ENCODE measurements at places on chromosomes 6 and 20. TPM values are rescaled to one million over a fixed set of nuclear protein-coding genes. Genes with fewer than 3 reads are reported as not detected.

Gene HLA-DPA1
- 1.8 TPM for total RNA-seq

Gene C6orf58
- 0.82 TPM for total RNA-seq

Gene EPHA7
- 35.8 TPM for total RNA-seq

Gene NKX2-4
- total RNA-seq, result not detected

Gene TXLNB
- total RNA-seq, result 0.61 TPM

Gene DNAH8
- total RNA-seq, result 0.39 TPM

Gene CCN2
- total RNA-seq, result 24.2 TPM

Gene BMP6
- 0.44 TPM for total RNA-seq

Gene ARHGAP18
- 3.6 TPM for total RNA-seq

Gene NKAPL
- total RNA-seq, result not detected

Gene DOK5
- total RNA-seq, result 4.1 TPM

DNA sequence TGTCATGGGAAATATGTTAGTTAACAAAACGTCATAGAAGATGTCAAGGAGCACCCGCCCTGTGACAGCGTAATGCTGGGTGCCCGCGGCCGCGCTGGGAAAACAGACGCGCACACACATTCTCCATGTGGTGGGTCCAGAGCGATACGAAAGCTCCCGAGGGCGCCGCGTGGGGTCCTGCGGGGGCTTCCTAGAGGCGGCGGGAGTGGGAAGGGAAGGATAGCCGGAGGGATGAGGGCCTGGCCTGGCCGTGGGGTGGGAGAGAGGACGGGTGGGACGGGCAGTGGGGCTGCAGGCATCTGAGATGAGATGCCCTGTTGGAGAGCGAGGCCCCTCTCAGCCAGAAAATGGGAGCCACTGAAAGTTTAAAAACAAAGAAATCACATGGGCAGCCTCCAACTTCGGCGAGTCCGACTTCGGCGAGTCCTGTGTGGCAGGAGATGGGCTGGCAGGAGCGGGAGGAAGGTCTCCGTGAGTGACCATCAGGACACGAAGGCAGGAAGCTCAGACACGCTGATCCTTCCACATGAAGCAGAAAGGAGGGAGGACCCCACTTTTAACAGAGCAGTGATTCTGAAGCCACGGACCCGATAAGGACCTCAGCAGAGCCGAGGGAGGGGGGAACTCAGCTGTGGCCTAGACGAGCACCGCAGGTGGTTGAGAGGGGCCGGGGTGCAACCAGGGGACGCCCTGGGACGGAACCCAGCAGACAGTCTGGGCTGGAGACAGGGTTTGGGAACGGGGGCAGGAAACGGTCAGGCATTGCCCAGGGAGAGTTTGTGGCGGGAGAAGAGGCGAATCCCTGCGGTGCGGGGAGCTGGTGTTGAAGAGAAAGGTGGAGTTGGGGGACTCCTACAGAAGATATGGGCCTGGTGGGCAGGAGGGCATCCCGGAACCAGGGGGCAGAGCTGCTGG is 114.1 kb upstream of the FRMD1 start:
- no peak for DNase-seq

GRCh38 chr6:166008441-166009369 is 158.9 kb downstream of the TBXT start:
- peak; percentile 26 for DNase-seq

DNA sequence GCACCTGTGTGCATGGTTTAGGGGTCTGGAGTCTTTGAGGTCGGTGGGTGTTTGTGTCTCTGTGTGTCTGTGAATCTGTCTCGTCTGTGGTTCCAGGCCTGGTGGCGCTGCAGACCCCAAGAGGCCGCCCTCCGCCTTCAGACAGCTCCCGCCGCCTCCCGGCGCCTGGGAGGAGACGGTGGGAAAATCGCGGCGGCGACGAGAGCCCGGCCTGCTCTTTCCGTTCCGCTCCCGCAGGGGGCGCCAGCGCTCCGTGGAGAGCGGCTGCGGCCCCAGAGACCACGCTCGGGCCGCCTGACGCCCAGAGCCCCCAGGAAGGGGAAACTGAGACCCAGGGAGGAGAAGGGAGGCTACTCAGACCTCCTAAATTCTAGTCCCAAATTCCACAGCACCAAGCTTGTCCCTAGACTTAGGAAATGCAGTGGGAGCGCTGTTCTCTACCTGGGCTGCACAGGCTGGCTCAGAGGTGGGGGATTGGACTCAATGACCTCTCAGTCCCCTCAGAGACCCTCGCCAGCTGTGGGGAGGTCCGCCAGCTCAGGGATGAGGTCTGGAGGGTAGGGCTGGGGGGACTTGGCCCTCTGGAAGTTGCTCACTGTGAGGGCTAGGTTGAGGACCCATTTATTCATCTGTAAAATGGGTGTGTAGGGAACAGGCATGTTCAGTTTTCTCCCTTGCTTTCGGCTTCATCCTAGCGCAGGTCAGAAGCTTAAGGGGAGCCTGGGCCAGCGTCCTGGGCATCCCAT is 36.9 kb upstream of the BLCAP start:
- DNase-seq, result peak; percentile 83

DNA sequence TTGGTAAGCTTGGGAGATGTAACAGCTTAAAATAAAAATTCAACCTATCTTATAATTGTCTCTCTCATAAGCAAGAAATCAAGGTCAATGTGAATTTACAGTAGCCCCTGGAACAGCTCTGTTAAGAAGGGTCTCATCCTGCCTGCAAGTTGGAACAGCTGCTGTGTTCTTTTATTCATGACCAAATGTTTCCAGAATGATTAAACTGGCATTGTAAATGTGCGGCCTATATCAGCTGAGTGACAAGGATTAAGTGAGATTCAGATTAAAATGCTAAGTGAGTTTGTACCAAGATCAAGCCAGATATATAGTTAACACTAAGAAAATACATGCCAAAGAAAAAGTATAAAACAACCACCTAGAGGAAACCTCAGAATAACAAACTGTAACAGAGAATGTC is 45.3 kb upstream of the NRSN1 start:
- DNase-seq, result no peak

- DNase-seq, result no peak
These were observed 2.8 kb downstream of the UQCC2 start for GRCh38 chr6:33708516-33709204.

DNA sequence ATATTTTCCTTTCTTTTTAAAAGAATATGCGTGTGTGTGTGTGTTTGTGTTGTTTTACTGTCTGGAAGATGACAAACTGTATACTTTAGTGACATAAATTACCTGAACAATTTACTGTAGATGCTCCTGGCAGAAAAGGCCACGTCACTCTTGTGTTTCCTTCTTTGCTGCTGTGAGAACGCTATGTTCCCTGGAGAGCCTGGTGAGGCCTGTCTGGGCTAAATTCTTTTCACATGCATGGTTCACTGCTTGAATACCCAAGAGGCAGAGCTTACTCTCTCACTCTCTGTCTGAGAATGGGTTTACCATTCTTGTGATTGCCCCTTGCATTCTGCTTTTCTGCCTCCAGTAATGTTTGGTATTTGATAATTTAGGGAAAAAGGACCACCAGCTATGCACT is 64.3 kb downstream of the EDN1 start:
- no peak for DNase-seq

GRCh38 chr20:7691647-7692269 is 248.5 kb downstream of the HAO1 start:
- no peak for DNase-seq

GRCh38 chr6:156062091-156062563 is 606.5 kb upstream of the NOX3 start:
- DNase-seq, result no peak

DNA sequence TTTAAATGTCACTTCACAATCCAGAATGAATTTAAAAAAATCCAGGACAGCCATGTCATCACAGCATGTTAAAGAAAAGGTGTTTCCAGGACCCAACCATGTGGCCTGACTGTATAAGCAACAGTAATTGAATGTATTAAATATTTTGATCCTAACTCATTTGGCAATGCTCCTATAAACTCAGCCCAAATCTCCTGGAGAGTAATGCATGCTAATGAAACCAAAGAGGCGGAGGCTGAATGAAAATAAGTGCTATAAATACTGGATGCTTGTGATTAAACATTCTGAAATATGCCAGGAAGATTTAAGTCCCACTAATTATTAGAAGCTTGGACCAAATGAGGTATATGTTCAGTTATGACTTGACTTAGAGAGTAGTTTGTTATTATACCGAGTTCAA is 486.8 kb downstream of the FRK start:
- DNase-seq, result no peak

- no peak for DNase-seq
These were observed 211.9 kb downstream of the HAO1 start for GRCh38 chr20:7728338-7728737.

DNA sequence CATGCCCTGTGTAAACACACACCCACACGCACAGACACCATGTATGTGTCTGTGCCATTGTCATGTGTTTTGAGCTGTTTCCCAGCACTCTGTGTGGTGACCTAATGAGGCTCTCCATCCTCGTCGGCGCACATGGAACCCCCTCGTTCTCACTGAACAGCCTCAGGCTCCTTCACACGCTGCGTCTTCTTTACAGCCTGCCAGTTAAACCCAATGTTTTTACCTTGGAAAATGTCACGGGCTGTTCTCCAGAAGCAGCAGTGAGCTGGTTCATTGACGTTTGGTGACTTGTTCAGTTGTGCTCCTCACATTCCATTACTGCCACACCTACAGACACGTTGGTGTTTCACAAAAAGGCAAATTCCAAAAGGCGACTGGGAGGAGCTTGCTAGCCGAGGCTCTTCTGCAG is 201.0 kb upstream of the FOXQ1 start:
- no peak for DNase-seq

DNA sequence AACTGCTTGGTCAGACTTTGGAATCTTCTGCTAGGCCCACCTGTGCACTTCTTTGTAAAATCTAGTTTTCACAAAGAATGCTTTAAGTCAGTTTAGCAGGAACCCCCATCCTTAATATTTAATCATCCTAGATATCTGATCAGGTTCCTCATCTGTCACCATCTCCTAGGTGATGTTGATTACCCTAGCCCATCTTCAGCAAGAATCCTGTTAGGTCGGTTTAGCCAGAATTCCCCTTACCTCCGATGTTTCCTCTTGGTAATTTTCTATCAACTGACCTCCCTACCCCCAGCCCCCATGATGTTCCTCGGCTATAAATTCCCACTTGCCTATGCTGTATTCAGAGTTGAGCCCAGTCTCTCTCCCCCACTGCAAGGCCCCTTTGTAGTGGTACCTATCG is 2.7 kb upstream of the ZNF341 start:
- no peak for DNase-seq

GRCh38 chr20:50584687-50585086 is 74.5 kb downstream of the PTPN1 start:
- no peak for DNase-seq

DNA sequence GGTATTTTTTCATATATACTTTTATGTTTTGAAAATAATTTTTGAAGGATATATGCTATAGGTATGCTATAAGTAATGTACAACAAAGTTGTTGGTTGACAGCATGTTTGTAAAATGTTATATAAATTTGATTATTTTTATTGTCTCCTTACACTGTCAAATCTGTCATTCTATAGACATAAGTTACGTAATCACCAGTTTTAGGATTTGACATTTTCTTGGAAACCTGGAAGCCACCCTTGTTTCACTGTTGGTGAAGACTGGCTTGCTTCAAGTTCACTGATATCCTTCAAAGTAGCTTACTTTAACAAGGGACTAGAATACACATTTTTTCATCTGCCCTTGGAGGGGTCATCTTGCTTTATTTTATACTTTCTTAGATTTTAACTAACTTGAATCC is 1288.6 kb upstream of the EYS start:
- DNase-seq, result no peak

DNA sequence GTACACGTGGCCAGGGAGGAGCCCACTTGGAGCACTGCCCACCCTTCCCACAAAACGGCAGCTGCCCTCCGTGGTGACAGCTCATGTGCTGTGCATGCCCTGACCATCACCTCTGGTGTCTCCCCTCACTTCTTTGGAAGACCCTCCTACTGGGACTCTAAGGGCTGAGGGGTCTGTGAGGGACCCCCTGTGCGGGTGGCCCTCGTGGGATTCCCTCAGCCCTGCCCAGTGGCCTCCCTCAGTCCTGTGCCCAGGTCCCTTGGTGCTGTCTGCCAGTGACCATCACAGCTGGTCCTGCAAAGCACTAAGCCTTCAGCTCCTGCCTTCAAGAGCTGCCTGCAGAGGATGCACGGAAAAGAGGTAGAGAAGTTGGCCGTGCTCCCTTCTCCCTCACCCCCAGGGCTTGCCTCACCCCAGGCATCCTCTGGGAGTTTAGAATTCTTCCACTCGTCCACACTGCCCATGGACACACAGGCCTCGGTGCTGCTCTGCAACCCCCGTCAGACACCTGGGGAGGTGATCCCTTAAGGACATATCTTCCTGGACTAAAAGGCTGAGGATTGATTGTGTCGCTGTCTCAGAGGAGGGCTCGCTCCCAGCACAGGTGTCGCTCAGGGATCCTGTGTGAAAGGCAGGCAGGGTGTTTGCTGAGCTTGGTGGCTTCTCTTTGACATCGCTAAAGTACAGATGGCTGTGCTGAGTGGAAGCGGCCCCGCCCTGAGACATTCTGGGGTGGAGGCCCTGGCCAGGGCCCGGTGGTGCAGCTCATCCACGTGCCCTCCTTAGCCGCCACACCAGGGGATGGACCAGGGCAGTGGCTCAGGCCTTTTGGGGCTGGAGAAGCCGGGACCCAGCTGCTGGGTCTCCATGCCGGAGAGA is 119.5 kb upstream of the FRMD1 start:
- no peak for DNase-seq

GRCh38 chr20:39214828-39215227 is 252.7 kb downstream of the DHX35 start:
- DNase-seq, result no peak

- DNase-seq, result no peak
These were observed 19.4 kb upstream of the SLC23A2 start for GRCh38 chr20:5020760-5021159.

GRCh38 chr20:54556406-54556805 is 81.0 kb downstream of the DOK5 start:
- DNase-seq, result no peak

DNA sequence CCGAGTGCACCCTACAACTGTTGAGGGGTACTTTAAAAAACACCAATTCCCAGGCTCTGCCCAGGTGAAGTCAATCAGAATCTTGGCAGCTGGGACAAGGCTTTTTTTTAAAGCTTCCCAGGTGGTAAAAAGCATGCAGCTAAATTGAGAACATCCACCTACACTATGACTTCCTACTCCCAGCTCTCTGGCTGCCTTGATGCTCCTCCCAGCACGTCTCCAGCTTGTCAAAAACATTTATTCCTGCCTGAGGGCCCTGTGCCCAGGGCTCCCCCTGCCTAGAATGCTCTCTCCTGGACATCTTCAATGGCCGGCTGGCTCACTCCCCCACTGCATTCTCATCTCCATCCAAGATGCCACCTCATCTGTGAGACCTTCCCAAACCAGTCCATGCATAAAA is 9.9 kb downstream of the ZBTB24 start:
- DNase-seq, result no peak

DNA sequence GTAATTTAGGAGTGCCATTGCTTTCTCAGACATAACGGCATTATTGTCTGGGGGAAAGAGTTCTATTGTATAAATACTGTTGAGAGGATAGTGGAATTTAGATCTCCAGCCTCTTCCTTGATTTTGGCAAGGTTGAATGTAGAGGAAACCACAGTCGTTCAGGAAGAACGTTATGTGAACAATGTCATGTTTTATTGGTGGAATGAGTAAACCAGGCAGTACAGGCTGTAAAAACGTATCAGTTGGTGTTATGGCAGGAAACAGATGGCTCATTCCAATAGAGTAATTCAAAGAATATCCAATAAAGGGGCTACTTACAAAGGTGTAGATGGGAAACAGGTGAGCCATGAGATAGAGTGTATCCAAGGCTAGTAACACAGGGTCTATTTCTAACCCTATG is 123.6 kb upstream of the SLC35B3 start:
- no peak for DNase-seq
